ENCODE measurements at places on chromosomes 1 and 21. TPM values are rescaled to one million over a fixed set of nuclear protein-coding genes. Genes with fewer than 3 reads are reported as not detected.

The ZYG11B gene
- 26.8 TPM for total RNA-seq

The GNAI3 gene
- total RNA-seq: 7.0 TPM

The VWA5B1 gene
- total RNA-seq: 0.19 TPM

The RXFP4 gene
- not detected for total RNA-seq

The RNPEP gene
- 31.0 TPM for total RNA-seq

The ASPM gene
- 0.71 TPM for total RNA-seq

DNA sequence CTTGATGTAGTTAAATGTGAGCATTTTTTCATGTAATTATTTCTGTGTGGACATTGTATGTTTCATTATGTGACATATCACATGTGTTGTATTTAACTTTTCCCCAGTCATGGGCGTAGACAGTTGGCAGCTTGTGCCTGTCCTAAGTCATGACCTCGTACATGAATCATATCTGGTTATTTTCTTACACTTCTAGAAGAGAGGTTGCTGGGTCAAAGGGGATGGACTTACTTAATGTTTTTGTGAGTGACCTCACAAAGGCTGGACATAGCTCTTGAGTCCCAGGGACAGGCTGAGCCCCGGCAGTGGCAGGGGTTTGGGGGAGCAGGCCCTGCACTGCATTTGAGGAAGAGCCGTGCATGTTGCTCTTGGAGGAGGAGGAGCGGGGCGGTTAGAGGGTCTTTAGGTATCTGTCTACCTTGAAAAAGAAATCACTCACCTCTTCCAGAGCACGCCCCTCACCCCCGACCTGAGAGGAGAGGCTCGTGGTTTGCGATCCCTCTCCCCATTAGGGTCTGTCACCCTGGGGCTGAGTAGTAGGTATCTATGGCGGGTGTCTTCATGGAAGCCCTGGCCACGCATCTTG, 16.4 kb downstream of the IFNGR2 start:
- H3K4me3 ChIP-seq: no peak overlapping the region
- no peak overlapping the region for H3K27ac ChIP-seq
- no peaks in the 10 kb centered on the region for H3K4me1 ChIP-seq
- no peak for DNase-seq
